Kidney (tissue), 22 donors: ENCODE measurements at places on chromosomes 13 and 19.

DNA sequence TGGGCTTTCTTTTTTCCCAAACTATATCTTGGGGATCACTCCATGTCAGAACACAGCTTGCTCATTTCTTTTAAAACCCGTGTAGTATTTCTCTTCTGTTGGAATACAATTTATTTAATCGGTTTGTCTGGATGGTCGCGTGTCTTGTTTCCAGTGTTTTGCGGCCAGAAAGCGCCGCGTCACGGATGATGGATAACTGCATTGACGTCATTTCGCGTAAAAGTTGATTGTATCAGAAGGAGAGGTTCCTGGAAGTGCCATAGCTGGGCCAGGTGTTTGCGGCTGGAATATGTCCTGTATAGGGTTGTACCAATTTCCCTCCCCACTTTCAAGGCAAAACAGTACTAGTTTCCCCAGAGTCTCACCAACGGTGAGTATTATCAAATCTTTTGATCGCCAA is 9.7 kb downstream of the ACTL9 start:
- no peak for DNase-seq

DNA sequence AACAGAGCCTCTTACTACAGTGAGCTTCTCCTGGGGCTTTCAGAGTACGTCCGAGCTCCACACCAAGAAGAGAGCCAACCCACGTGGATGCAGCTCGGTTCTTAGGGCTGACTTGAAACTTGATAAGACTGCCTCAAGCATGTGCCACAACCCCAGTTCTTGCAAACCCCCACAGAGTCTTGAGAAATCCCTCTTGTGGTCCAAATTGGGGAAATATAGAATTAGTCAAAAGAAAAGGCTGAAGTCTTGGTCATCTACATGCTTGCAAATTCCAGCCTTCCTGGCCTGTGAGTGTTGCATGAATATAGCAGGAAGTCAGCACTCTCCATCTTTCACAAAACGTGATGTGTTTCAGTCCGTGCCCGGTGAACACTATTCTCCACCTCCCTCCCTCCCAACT is 95.2 kb downstream of the GGACT start:
- DNase-seq: no peak

DNA sequence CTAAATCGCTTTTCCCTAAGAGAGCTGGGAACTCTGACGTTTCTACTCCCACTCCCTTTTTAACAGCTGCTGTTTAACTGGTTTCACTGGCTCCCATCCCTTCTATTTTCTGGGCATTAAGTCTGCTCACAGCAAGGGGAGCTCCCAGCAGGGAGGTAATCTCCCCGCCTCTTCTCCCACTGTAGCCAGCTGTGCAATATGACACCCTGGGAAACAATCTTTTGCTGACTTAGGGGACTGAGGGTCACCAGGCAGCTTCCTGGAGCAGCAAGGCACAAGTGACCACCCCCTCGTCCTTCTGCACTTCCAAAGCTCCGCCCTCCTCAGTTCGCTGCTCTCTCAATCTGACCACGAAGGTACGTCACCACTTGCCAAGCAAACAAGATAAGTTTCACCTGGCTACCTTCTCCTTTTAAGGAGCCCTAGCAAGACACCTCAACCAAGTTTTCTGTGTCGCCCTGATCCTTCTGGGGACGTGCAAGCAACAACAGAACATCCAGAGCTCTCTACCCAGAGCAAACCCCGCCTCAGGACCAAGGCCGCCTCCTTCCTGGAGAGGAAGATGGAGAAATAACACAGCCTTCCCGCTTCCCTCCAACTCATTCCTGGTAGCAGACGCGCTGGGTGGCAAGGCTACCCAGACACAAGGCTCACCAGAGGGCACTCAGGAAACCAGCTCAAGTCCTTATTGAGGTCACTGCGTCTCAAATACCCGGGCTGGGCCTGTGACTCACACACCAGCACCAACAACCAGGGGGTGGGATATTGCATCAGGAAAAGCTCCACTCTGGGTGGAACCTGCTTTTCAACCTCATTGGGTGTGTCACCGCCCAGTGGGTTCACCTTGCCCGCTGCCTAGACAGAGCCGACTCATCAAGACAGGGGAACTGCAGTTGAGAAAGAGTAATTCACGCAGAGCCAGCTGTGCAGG is 92.4 kb downstream of the STK24 start:
- DNase-seq: peak; percentile 97

- no peak for DNase-seq
Observed at GRCh38 chr19:43678512-43679261, 8.7 kb upstream of the PLAUR start.

DNA sequence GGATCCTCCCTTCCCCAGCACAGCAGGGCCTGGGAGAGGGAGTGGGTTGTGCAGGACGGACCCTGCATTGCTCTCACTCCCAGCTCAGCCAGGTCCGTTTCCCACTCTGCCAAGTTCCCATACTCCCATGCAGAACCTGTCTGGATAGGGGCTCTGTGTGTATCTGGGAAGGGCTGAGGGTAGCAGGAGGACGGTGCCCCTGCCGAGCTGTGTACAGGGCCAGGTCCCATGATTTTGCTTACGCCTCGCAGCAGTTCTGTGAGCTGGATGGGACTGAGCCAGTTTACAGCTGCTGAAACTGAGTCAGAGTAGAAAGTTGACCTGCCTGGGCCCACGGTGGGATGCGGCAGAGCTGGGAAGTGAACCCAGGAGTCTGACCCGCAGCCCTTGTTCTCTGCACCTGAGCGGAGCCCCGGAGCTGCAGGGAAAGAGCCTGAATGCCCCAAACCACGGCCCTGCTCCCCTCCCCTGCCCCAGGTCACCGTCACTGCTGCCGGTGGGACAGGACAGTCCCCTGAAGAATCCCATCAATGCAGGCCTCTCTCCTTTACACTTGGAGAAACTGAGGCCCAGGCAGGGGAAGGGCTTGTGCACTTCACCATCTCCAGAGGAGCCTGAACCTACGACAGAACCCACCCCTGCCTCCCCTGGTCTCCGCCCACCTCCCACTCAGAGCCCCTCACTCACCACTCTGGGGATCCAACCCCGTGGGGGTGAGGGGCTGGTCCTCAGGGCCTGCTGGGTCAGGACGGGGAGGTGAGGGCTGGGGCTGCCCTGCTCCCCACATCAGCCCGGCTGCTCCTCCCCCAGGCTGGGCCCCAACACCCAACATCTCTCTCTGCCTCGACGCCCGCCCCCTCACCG is 3.5 kb downstream of the LILRB5 start:
- no peak for DNase-seq

DNA sequence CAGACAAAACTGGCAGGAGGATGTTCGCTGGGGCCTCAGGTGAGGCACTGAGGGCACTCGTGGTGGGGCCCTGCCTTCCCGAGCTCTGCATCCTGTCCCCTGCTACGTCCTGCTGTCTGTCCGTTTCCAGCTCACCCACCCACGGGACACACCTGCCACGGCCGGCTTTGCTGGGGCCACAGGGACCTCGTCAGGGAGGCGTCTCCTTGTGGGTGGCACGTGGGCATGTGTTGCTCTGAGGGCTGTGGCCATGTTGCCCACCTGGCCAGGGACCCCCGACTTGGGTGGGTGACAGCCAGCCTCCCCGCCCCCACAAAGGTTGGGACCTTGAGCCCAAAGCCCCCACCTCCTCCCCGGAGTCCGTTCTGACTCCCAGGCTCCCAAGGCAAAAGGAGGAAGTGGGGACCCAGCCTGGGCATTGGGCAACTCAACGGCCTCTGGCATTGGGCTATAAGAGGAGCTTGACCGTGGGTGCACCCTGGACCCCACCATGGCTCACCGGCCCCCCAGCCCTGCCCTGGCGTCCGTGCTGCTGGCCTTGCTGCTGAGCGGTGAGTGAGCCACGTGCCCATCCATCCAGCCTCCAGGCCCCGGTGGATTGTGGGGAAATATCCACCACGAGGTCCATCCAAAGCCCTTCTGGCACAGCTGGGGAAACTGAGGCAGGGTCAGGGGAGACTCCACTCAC is at the start of gene PRTN3:
Gene PRTN3, plus strand, starts transcription at position 481 of the 688 bp plus-strand sequence. Its CDS starts 10 bp downstream, at position 491.
- no peak for DNase-seq
